ENCODE measurements at places on chromosomes 2 and 18. TPM values are rescaled to one million over a fixed set of nuclear protein-coding genes. Genes with fewer than 3 reads are reported as not detected.

- no peak overlapping the region for H3K4me3 ChIP-seq
- no peaks in the 10 kb centered on the region for H3K36me3 ChIP-seq
- no peaks in the 10 kb centered on the region for H3K27me3 ChIP-seq
- H3K4me1 ChIP-seq = no peaks in the 10 kb centered on the region
- DNase-seq = no peak
Observed at GRCh38 chr2:227848146-227848545, 23.3 kb upstream of the DAW1 start.

GRCh38 chr2:138323382-138324067 lies 178.0 kb upstream of the SPOPL start:
- no peaks in the 10 kb centered on the region for H3K4me1 ChIP-seq
- no peak overlapping the region for H3K4me3 ChIP-seq
- no peaks in the 10 kb centered on the region for H3K27me3 ChIP-seq
- no peak overlapping the region for H3K27ac ChIP-seq

DNA sequence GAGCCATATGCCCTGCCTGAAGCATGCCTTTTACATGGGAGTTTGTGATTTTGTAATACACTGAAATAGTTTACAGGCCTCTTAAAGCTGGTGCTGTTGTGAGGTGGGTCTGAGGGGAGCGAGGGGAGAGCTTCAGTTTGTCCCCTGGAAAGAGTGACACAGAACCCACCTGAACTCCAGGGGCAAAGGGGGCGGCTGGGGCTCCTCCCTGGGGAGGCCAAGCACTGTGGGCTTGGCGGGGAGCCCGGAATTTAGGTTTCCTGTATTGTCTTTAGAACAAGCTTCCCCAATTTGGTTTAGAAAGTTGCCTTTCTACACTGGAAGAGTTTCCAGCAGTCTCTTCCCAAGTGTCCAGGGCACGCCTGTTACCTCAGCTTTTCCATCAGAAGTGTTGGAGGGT lies 75.7 kb downstream of the VAPA start:
- H3K4me3 ChIP-seq = no peak overlapping the region
- H3K4me1 ChIP-seq = peaks cover 5% of the 10 kb centered on the region
- no peak overlapping the region for H3K27ac ChIP-seq
- H3K36me3 ChIP-seq = no peaks in the 10 kb centered on the region

DNA sequence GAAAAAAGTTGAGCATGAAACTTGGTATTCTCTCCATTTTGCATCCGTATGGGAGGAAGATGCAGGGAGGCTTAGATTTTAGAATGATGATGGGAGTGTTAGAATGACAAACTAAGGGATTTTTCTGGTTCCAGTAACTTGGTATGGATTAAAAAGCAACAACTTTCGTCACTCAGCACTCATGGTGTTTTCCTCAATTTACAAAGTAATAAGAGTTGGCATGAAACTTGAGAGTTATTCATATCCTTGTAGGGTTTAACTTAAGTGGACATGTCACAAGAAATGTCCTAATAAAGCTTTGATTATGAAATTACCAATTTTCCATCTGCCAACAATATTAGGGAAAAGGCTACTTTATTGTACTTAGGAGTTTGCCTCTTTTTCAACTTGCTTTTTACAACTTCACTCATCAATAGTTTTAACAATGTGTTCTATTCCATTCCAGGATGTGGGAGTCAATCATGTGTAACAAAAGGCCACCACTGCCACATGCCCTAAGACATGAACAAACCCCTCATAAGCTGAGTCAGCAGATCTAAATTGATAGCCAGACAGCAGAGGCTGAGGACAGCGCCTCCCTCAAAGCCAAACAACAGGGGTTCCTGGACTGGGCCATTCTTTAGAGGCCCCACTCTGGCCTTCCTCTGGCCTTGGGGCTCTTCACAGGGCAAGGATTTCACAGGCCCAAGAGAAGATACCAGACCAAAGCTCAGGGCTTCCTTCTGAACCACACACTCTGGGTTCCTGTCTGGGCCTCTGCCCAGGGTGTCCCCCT lies 265.8 kb downstream of the TNS1 start:
- DNase-seq = no peak
- H3K27me3 ChIP-seq = no peaks in the 10 kb centered on the region

DNA sequence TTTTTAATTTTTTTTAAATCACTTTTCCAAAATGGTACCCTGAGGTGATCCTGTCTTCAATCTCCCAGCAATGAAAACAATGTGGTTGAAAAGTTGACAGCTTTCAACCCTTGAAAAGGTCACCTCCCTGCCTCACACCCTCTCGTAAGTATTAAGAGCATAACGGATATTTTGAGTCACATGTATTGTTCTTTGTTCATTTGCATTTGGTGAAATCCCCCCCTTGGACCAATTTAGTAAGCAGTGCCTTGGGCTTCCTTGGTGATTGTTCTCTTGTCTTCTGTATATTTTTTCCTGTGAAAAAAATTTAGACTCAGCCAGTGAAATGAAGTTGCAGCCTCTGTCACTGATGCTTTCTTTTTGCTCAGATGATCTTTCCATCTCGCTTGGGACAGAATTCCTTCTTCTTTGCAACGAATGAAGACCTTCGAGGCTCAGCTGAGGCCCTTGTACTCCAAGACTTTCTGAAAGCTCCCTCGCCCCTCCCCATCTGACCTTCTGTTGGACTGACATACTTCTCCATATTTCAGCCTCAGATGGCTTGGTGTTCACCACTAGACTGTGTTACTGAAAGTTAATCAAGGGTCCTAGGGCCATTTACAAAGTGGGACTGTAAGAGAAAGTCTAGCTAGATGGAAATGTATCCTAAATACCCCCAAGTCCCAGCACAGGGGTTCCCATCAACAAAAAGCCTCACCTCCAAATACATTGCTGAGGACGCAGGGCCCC lies 158.4 kb downstream of the BCL2 start:
- no peaks in the 10 kb centered on the region for H3K4me1 ChIP-seq
- H3K27ac ChIP-seq = peak overlapping the region; percentile 9
- H3K27me3 ChIP-seq = no peaks in the 10 kb centered on the region

Gene NYAP2
- polyA plus RNA-seq = not detected

Gene ANKRD30B
- polyA plus RNA-seq = not detected
